Osteocyte (in vitro differentiated cells): ENCODE measurements at places on chromosomes 7 and 10. TPM values are rescaled to one million over a fixed set of nuclear protein-coding genes. Genes with fewer than 3 reads are reported as not detected.

GRCh38 chr10:132765435-132765834 lies 20.5 kb downstream of the NKX6-2 start:
- no peak overlapping the region for H3K27ac ChIP-seq
- H3K27me3 ChIP-seq = no peaks in the 10 kb centered on the region
- DNase-seq = no peak
- H3K4me1 ChIP-seq = no peaks in the 10 kb centered on the region
- peaks cover 25% of the 10 kb centered on the region for H3K36me3 ChIP-seq

GRCh38 chr10:34121125-34121753 lies 693.9 kb downstream of the PARD3 start:
- no peak for DNase-seq
- H3K36me3 ChIP-seq = peaks cover 5% of the 10 kb centered on the region
- H3K4me3 ChIP-seq = no peak overlapping the region
- H3K27ac ChIP-seq = peak overlapping the region; percentile 48
- H3K27me3 ChIP-seq = no peaks in the 10 kb centered on the region

DNA sequence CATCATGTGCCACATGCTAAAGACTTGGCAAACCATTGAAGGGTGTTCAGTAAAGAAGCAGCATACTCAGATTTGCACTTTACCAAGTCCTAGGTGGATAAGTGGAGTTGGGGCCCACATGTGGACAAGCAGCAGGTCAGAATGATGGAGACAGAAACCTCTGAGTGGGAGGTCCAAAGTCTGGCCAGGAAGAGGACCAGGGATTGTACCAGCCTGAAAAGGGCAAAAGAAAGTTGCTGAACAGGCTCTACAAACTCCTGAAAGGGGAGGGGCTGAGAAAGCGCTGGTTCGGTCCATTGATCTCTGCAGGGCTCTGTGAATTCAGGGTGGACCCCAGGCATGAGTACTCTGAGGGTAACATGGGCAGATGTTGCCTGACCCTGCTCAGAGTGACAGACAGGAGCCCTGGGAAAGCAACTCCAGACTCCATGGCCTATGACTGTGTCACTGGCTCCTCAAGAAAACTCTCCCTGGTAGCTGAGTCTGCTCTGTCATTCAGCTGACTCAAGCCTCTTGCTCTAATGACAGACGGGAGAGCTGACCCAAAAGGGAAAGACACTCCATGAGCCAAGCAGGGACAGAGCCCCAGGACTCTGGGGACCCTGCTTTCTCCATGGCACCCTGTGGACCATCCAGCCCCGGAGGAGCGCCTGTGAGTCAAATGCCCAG lies 68.5 kb downstream of the TBXAS1 start:
- peaks cover 20% of the 10 kb centered on the region for H3K4me1 ChIP-seq
- no peak overlapping the region for H3K4me3 ChIP-seq
- H3K27me3 ChIP-seq = peaks cover 6% of the 10 kb centered on the region
- no peak for DNase-seq

DNA sequence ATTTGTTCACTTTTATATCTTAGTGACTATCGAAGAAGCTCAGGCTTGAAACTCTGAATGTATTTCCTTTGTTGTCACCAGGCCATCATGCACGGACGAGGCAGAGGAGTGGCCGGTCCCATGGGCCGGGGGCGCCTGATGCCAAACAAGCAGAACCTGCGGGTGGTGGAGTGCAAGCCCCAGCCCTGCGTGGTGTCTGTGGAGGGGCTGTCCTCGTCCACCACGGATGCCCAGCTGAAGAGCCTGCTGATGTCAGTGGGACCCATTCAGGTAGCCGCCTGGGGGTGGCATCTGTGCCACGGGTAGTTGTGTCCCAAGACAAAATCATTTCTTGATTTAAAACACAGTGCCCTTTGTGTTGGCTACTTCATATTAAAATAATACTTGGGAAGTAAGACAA lies 45.9 kb downstream of the SHH start:
- peaks cover 30% of the 10 kb centered on the region for H3K36me3 ChIP-seq
- no peak for DNase-seq
- no peak overlapping the region for H3K27ac ChIP-seq
- no peaks in the 10 kb centered on the region for H3K27me3 ChIP-seq
- H3K4me3 ChIP-seq = no peak overlapping the region

Gene HACD1
- 25.1 and 28.6 TPM in 2 replicates for total RNA-seq

DNA sequence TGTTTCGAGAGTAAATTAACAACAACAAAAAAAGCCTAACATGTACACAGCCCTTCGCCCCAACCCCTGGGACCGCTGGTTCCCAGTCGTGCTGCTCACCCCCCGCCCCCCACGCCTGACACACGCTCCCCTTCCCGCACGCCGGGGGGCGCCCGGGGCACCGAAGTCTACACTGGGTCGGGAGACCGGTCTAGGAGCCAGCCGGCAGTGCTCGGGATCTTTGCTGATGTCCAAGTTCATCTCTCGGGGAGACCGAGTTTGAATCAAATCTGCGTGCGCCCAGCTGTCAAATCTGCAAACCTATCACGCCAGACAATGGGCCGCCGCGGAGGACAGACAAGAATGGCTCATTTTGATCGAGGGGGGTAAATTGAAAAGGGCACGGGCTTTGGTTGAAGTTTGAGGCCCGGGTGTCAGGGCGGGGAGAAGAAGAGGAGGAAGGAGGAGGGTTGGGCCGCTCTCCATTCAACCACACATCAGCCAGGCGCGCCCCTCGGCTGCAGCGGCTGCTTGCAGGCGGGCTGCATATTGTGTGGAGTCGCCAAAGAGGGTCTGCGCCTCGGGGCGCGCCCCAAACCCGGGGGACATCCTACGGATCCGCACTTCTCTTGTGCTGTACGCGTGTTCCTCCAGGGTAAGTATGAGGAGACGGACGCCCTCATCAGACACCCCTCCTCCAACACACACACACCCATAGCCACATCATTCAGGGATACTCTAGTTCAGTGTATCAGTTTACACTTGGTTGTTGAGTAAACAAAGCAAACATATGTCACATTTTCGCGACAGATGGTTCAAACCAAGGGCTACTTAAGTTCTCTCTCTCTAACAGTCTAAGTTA lies 1.3 kb upstream of the GFRA1 start:
- no peak for DNase-seq
- no peaks in the 10 kb centered on the region for H3K36me3 ChIP-seq
- peak overlapping the region; percentile 65 for H3K27ac ChIP-seq
- peaks cover 20% of the 10 kb centered on the region for H3K4me1 ChIP-seq

DNA sequence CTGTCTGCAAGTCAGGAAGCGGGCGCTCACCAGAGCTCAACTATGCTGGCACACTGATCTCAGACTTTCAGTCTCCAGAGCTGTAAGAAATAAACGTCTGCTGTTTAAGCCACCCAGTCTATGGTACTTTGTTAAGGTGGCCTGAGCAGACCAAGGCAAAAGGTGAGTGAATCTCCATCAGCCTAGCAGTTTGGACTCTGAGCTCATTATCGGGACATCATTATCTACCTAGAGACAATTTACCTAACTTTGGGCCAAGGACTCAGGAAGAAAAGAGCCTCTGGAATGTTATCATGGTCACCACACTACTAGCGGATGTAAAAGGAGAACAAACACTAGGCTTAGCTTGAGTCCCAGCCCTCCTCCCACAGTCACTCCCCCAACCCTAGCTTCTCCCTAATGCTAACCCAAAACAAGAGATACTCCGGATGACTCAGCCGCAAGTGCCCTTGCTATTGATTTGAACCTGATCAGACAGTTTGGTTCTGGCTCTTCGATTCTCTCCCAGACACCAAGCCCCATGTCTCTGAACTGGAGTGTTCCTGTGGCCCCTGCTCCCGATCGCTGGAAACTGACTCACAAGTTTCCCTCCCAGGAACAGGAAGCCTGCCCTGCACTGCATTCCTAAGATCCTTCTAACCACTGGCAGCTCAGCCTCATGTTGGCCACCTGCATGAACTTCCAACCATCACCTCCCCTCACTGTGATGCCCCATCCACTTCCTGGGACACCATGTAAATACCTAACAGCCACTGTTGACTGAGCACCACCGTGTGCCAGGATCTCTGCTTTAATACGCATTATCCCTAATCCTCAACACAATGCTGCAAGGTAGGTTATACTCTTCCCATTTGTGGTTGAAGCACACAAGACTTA lies 34.5 kb downstream of the CREB3L2 start:
- H3K4me3 ChIP-seq = peak overlapping the region; percentile 19
- peaks cover 89% of the 10 kb centered on the region for H3K4me1 ChIP-seq
- H3K36me3 ChIP-seq = peaks cover 9% of the 10 kb centered on the region
- no peak for DNase-seq

GRCh38 chr7:19024261-19024660 lies 93.2 kb downstream of the TWIST1 start:
- DNase-seq = no peak
- no peaks in the 10 kb centered on the region for H3K27me3 ChIP-seq
- H3K4me1 ChIP-seq = peaks cover 33% of the 10 kb centered on the region
- no peak overlapping the region for H3K4me3 ChIP-seq
- peak overlapping the region; percentile 86 for H3K27ac ChIP-seq

Gene SP8
- not detected in 2 replicates for total RNA-seq

DNA sequence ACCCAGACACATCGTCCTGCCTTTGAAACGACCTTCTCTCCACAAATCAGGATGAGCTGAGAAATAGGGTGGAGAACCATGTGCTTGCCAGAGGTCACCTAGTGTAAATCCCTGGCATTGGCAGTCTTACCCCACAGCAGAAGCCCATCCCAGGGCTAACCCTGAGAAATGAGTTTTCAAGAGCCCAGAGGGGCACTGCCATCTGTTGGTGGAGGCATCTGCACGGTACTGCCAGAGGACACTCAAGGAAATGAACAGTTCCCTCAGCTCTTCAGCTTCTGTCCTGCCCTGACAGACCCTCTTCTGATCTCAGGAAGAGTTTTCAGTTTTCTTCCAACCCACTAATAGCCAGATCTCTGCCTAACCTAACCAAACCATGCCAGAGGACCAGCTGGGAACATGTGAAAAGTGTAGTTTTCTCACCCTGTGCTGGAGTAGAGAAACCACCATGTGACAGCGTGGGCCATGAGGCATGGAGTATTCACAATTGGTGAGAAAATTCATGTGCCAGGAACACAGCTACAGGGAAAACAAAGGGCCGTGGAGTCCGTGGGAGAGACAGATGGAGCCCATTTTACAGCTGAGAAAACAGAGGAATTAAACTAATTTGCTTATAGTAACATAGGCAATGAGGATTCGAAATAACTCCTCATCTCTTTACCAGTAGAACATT lies 37.7 kb upstream of the ITPRID1 start:
- H3K27me3 ChIP-seq = peaks cover 17% of the 10 kb centered on the region
- no peak overlapping the region for H3K4me3 ChIP-seq

Gene EIF5AL1
- 0.10 TPM in 1 of 2 replicates, not detected in the other for total RNA-seq

Gene CDNF
- total RNA-seq = 1.0 and 2.9 TPM in 2 replicates

GRCh38 chr7:101843293-101844271 lies 26.2 kb downstream of the CUX1 start:
- H3K36me3 ChIP-seq = peaks cover 6% of the 10 kb centered on the region
- no peaks in the 10 kb centered on the region for H3K27me3 ChIP-seq
- no peak overlapping the region for H3K4me3 ChIP-seq
- H3K27ac ChIP-seq = no peak overlapping the region

DNA sequence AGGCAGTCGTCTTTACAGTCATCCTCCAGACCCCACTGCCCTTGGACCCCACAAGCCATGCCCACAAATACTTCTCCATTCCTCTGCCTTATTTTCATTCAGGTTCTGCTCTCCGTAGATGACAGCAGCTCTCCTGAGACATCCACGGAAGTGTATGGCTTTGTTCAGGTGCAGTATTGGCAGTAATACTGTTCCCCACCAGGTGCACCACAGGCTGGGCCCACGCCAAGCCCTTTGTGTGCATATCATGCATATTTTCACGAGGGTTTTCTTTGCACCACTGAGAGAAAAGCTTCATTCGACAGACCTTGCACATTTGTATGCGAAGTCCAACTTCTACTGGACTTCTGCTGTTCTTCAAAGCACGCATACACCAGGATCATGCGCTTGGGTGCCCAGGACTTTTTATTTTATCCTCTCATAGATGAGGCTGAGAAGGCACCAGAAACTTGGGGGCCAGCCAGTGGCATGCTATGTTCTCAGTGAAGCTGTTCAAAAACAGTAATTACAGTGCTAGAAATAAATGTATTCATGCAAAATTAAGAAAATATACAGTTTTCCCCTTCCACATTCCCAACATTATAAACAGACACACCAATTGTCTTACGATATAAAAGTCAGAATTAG lies 37.8 kb upstream of the PITRM1 start:
- H3K4me3 ChIP-seq = no peak overlapping the region
- no peak overlapping the region for H3K27ac ChIP-seq
- peaks cover 10% of the 10 kb centered on the region for H3K27me3 ChIP-seq
- peaks cover 4% of the 10 kb centered on the region for H3K4me1 ChIP-seq
- no peaks in the 10 kb centered on the region for H3K36me3 ChIP-seq
- no peak for DNase-seq

DNA sequence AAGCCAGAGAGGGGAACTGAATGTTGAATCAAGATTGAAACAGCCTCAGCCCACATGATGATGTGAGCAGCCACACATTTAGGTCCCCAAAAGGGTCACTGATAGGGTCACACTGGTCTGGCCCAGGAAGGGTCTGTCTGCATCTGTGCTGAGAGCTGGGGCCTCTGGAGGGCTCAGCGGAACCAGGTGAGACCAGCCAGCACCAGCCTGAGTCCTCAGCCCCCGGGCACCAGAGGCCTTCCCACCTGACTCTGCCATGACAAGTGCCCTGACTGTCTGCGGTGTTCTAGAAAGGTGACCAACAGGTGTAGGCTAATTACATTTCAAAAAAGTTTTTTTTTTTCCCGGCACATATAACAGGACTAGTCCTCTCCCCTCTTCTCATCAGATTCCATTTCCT lies 76.2 kb downstream of the WDR11 start:
- peak; percentile 74 for DNase-seq
- H3K36me3 ChIP-seq = no peaks in the 10 kb centered on the region
- H3K27ac ChIP-seq = no peak overlapping the region
- peaks cover 2% of the 10 kb centered on the region for H3K27me3 ChIP-seq

GRCh38 chr10:49187950-49188761 lies at the start of gene TMEM273:
Gene TMEM273 (minus strand): TSS chr10:49188391. CDS start chr10:49188336, 55 bp downstream.
- H3K27ac ChIP-seq = no peak within 1 kb of the TSS
- no peaks in the 10 kb centered on the region for H3K4me1 ChIP-seq
- peaks cover 18% of the 10 kb centered on the region for H3K27me3 ChIP-seq
- H3K36me3 ChIP-seq = no peaks in the 10 kb centered on the region
- no peak within 1 kb of the TSS for H3K4me3 ChIP-seq
- peak; percentile 75 for DNase-seq

Gene UPK3B
- 1.5 and 2.2 TPM in 2 replicates for total RNA-seq

- DNase-seq = no peak
- no peak overlapping the region for H3K27ac ChIP-seq
- no peaks in the 10 kb centered on the region for H3K4me1 ChIP-seq
- no peaks in the 10 kb centered on the region for H3K36me3 ChIP-seq
- no peaks in the 10 kb centered on the region for H3K27me3 ChIP-seq
Observed at GRCh38 chr10:104895981-104896380, 254.9 kb downstream of the SORCS3 start.

Gene ASZ1
- not detected in 2 replicates for total RNA-seq

DNA sequence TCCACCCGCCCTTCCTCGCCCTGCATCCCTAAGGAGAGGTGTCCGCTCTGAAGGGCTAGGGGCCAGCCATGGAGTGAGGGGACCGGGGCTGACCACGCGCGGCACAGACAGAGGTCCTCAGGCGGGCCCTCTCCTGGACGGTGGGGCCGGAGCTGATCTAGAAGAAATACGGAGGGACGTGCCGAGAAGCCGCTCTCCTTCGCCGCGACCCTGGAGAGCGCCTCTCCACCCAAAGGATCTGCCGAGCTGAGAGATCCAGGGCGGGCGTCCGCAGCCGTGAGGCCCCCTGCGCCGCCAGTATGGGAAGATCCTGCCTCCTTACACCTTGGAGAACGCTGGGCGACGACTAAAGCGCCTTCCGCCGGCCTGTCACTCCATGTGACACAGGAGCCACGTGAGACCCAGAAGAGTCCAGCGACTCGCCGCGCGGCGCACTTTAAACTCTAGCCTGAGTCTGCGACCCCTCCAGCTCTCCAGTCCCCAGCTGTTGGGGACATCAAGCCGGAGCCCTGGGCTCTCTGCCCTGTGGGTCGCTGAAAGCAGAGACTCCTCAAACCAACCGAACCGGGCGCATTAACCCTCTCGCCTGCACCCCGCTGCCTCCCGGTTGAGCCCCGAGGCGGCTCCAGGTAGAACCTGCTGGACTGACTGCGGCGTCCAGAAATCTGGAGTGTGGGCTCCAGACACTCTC lies 1.5 kb upstream of the SFMBT2 start:
- no peak overlapping the region for H3K4me3 ChIP-seq
- H3K36me3 ChIP-seq = no peaks in the 10 kb centered on the region
